CD8-positive, alpha-beta T cell (primary cell): ENCODE measurements at places on chromosomes 7 and 10.

DNA sequence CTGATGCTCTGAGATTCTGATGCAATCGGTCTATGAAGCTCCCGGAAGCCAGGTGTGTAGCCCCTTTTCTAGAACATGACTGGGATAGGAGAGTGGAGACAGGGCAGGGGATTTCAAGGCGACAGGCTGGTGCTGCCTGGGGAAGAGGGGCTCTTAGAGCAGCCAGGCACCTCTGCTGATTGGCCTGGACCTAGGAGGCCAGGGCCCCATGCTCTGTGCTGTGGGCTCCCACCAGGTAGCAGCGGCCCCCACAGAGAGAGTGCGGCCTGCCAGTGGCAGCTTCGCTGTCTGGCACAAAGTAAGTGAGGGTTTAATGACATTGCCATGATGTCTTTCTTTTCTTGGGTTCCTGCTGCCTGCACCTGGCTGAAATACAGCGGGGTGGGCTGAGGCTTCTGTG lies 99.4 kb upstream of the PODXL start:
- DNase-seq: no peak

GRCh38 chr7:36802459-36803135 lies 78.3 kb upstream of the AOAH start:
- DNase-seq: no peak

DNA sequence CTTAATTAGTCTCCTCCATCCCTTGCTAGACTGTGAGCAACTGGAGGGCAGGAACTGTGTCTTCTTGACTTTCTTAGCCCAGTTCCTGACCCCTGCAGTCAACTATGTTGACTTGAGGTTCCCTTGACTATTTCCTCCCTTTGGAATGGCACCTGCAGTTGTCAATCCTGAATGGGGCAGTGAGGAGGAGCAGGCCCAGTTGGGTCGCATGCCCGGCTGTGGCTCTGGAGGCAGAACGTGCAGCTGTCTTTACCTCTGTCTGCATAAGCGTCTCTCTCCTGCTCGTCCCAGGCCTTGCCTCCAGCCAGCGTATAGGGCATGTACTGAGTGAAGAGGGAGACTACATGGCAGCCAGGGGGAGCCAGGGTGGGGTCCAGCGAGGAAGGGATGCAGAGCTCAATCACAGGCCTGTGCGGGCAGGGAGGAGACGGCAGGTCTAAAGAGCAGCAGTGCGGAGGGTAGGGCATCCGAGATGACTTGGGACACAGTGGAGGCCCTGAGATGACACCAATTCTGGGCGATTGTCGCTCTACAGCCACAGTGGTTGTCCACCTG lies 26.8 kb downstream of the PYROXD2 start:
- DNase-seq: no peak

DNA sequence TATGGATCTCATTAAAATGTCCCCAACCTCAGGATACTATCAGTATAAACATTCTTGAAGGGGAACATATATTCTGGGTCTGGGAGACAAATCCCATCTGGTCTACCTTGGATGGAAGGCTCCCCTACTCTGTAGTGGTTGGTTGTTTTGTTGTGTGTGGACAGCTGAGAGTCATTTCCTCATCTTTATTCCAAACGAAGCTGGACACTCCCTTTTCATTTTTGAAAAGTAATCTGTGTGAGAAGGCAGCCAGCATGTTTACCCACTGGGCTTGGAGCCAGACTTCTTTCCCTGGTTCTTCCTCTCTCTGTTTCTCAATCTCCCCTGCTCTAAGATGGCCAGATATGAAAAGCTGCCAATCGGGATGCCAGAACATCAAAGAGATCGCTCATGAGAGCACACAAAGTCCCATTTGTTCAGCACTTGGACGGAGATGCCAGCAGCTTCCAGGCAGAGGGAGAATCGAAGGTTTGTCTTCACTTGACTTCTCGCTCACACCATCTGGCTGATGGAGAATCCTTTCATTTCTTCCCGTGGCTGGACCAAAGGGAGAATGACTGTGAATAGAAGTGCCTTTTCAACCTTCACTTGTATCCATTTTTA lies 108.1 kb upstream of the AGR3 start:
- no peak for DNase-seq

DNA sequence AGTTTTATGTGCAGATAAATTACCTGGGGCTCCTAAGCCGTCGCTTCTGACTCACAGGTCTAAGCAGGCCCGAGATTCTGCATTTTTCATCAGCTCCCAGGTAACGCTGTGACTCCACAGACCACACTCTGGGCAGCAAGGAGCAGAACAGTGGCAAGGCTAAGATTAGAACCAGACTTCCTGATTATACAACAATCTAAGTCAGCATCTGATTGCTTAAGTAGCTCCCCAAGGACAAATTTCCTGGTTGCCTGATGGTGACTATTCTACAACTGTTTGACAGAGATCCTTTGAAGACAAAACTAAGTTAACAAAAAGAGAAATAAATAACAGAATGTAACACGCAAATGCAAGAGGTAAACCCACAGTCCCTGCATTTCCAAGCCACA lies 69.0 kb downstream of the CREB3L2 start:
- no peak for DNase-seq

DNA sequence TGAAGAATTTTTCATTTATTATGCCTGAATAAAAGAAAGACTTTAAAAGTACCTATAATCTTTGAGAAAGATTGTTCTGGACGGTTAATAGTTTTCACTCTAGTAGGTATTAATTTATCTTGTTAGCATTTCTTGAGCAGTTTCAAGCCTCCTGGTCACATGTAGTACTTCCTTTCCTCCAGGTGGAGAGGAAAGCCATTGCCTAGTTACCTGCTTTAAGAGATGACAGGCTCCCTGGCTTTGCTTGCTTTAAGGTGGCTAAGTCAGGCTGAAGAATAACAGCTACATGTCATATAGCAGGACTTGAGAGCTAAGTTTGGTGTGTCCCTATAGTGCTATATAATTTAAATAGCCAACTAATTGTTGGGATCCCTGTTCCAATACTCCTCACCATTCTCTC lies 160.2 kb downstream of the CDK14 start:
- no peak for DNase-seq
